ENCODE measurements at places on chromosomes 1 and 21.

- DNase-seq, result no peak
These were observed 62.5 kb upstream of the ATF3 start for GRCh38 chr1:212545941-212546635.

DNA sequence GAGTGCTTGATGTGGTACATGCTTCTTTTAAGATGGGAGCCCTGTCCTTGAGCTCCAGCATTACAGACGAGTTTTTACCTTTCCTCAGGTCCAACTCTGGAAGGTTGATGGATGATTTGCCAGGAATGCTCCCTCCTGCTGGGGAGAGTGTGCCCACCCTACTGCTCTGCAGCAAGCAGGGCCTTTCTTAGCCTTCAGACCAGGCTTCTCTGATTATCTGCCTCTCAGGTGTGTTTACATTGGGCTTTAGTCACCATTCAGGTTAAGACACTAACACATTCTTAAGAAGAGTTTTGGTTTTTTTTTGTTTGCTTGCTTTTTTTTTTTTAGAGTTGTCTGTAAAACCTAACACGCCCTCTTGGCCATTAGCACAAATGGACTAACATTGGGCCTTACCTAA, 301.8 kb downstream of the KCNT2 start:
- no peak for DNase-seq

- no peak for DNase-seq
These were observed 216.3 kb upstream of the ZC3H12A start for GRCh38 chr1:37258068-37258467.

GRCh38 chr1:38061883-38062328, 15.3 kb upstream of the POU3F1 start:
- no peak for DNase-seq

DNA sequence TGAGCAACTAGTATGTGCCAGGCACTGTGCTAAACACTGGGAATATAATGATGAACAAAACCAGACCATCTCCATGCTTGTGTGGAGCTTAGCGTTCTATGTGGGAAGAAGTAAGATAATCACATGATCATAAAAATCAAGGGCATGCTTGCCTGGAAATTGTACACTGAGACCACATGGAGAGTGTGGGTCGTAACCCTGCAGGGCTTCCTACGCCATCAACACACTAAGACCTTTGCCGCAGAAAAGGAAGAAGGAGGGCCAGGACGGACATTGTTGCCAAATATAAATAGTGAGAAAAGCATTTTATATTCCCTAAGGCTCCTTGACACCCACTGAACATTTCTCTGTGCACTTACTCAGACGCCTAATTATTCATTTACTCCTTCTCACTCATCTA, 388.1 kb upstream of the VAMP3 start:
- no peak for DNase-seq

DNA sequence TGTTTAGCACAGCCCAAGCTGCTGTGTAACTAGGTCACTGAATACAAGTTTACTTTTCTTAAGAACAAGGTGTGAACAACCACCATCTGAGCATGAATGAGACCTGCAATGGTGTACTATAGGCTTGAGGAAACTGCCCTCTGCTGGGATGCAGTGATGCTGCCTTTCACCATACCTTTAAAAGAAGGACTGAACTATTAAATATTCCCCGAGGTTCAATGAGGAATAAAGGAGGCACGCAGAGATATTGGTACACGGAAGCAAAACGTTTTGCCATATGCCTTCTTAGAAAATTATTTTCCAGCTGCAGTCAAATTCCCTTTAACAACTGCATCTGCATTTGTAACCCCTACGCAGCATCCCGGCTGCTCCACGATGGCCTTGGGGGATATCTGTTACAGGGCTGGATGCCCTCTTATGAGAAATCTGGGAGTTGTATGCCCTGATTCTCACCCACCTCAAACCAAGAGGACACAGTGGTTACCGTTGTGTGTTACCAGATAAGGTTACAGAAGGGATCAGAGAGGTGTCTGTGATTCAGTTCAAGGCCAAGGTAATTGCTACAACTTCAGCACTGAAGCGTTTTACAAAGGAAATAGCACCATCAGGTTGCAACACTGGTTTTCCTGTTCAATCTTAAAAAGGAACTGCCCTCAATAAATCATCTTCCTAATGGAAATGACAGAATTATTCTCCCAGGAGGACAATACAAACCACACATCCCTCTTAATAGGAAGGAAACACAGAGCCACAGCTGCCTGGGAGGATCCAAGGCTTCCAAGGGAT, 470.5 kb downstream of the LTN1 start:
- no peak for DNase-seq

- no peak for DNase-seq
These were observed 173.1 kb downstream of the LMO4 start for GRCh38 chr1:87501738-87502137.

DNA sequence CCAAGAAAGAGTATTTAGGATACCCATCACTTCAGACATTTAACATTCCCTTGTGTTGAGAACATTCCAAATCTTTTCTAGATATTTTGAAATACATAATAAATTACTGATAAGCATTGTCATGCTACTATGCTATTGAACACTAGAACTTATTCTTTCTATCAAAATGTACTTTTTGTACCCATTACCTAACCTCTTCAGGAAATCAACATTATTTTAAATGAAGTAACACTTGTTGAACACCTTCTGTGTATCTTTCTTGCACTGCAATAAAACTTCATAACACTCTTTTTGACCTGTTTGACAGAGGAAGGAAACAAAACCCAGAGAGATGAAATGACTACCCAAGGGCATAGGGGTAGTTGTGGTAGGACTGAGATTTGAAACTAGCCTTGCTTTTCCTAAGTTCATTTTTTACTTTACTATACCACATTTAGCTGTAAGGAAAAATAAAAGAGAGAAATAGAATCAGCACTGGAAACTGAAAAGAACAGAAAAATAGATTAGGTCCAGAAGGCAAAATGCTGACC, 99.4 kb downstream of the UCHL5 start:
- DNase-seq, result no peak

- no peak for DNase-seq
These were observed 498.0 kb downstream of the MATN1 start for GRCh38 chr1:30225357-30225756.

DNA sequence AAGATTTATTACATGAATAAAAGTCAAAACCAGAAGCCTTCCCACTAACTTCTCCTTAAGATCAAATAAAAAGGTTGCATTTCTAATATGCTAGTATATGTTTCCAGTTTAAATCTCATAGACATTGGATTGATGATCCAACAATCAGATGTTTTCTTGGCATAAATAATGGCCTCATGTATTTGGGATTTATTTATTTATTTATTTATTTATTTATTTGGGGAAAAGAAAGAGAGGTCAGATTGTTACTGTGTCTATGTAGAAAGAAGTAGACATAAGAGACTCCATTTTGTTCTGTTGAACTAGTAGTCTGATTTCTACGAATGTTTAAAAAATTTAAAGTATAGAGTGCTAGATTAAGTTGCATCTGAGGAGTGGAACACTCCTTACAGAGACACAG, 422.4 kb downstream of the ADGRL2 start:
- no peak for DNase-seq

DNA sequence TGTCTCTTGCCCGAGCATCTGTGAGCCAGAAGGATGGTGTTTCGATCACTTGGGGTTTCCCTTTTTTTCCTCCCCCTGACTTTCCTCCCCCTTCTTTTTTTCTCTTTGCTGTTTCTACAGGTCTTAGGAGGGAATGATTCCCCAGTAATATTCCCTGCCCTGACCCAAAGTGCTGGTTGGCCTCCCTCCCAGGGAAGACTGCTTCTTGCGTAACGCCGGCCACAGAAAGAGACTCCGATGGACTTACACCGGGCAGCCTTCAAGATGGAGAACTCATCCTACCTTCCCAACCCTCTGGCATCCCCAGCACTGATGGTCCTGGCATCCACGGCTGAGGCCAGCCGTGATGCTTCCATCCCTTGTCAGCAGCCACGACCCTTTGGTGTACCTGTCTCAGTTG, 6.8 kb downstream of the RNF220 start:
- DNase-seq, result no peak

DNA sequence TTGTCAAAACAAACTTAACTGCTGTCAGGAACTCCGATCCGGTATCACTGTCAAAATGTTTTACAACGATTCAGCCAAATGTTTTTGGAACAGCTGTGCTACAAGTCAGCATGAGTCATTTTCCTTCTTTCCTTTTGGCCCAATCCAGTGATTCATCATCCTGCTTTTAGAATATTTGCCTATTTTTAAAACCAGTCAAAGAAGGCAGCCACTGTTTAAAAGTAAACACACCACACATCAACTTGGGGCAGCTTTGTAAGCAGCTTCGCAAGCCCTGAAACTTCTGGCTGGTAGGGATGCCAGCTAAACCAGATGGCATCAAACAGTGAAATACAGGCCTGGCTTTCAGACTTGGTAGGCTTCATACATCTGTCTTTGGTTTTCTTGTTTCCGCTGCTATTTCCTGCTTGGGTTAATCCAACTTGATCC, 14.9 kb downstream of the MAP3K7CL start:
- DNase-seq, result no peak

GRCh38 chr1:21783679-21784603, 992 bp upstream of the USP48 start:
- DNase-seq, result no peak

- no peak for DNase-seq
These were observed 4.0 kb downstream of the CASQ2 start for GRCh38 chr1:115764541-115764940.

DNA sequence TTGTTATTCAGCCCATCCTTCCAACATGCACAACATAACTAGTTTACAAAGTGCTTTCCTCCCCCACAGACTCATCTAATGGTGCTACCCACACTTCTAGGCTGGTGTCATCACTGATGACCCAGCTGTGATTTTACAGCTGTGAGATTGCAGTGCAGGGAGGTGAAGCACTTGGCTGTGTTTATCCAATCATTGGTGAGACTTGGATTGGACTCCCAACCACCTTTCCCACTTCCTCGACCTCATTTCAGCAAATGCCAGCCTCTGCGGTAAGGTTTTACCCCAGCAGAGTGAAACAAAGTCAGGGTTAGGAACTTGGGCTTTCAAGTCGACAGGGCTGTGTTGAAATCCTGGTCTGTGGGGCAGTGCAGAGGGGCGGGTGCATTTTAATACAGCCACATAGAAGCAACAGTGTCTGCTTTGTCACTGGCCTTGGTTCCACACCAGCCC, 22.1 kb downstream of the ECHDC2 start:
- DNase-seq, result no peak

- no peak for DNase-seq
These were observed 148.0 kb upstream of the ZRANB2 start for GRCh38 chr1:71228742-71229365.

DNA sequence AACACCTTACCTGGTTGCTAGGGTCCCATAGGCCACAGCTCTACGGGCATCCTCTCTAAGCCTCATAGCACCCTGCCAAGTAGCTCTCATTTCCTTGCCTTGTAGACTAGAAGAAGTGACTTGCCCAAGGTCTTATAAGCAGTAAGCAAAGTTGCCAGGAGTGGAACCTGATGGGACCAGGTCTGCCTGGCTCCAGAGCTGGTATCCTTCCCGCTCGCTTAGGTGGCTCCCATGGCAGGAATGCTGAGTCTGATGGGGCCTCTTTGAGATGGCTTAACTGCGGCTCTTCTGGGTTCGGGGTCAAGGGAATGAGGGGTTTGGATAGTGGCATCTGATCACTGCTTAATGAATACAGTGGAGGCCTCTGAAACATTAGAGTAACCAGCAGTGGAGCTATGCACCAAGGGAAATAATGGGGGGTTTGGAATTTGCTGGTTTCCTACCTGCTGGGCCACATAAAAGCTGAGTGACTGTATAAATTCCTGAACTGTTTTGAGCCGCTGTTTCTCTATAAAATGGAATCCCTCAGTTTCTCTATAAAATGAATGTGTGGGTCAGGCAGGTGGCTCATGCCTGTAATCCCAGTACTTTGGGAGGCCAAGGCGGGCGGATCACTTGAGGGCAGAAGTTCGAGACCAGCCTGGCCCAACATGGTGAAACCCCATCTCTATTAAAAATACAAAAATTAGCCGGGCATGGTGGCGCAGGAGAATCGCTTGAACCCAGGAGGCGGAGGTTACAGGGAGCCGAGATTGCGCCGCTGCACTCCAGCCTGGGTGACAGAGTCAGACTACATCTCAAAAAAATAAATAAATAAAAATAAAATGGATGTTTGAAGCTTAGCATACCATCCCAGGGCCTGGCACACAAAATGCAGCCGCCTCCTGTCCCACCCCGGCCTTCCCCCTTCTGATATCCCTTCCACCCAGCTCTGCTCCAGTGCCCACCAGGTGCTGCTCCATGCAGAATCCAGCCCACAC, 12.4 kb downstream of the FAM151A start:
- no peak for DNase-seq

GRCh38 chr1:171279678-171280077, 31.4 kb downstream of the FMO1 start:
- DNase-seq, result no peak

GRCh38 chr1:12167493-12168429, 970 bp downstream of the TNFRSF1B start:
- DNase-seq, result peak; percentile 43

DNA sequence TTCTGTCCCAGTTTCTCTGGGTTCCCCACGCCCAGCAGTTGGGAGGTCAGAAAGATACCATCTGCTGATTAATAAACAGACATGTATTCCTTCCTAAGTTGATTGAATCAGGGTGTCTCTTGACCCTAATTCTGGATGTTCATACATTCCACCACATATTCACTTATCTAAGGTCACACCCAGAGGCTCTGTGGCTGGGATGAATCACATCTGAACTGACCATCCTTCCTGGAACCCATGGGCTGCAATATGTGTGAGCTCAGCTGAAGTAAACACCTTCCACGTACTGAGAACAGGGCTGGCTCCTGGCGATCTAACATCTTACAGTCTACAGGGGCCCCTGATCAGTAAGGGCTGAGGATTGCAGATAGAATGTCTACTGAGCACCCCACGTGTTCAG, 20.5 kb upstream of the TRABD2B start:
- no peak for DNase-seq

DNA sequence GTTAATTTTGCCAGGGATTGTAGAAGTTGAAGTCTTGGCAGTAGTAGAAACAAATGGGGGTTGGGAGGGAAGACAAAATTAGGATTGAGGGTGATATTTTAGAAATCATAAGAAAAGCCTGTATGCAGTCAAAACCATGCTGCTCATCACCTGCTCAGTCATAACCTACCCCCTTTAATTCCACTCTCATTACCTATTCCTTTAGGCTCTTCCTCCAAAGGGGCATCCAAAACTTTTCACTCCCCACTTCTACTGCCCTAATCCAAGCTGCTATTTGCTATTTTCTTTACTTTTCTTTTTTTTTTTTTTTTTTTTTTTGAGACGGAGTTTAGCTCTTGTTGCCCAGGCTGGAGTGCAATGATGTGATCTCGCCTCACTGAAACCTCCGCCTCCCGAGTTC, 11.5 kb downstream of the H3-3A start:
- no peak for DNase-seq

DNA sequence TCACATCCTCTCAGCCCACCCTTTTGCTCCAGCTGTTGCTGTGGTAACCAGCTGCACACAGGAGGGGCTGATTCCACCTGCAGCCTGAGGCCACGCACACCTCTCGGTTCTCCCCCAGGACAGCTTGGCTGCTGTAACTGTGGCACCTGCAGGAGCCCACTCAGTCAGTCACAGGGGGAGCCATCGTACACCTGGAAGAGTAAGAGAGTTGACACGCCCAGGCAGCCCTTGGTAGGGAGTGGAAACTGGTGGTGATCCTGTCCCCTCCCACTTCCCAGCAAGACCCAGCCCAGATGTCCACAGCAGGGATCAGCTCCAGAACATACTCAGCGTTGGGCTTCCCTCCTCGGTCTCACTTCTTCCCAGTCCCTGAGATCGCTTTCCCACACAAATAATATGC, 32.2 kb upstream of the BACE2 start:
- no peak for DNase-seq

GRCh38 chr1:154519591-154519991, 17.4 kb upstream of the SHE start:
- DNase-seq, result no peak

- no peak for DNase-seq
These were observed 85.7 kb downstream of the NRDC start for GRCh38 chr1:51792864-51793263.

Measured in stimulated activated CD4-positive, alpha-beta T cell treated with anti-CD3 and anti-CD28 coated beads, Interleukin-2, amount 100 ng/mL, for 24 hours (primary cell).